Activated CD4-positive, alpha-beta T cell treated with anti-CD3 and anti-CD28 coated beads for 4 hours (primary cell): ENCODE measurements at places on chromosomes 1 and 21.

DNA sequence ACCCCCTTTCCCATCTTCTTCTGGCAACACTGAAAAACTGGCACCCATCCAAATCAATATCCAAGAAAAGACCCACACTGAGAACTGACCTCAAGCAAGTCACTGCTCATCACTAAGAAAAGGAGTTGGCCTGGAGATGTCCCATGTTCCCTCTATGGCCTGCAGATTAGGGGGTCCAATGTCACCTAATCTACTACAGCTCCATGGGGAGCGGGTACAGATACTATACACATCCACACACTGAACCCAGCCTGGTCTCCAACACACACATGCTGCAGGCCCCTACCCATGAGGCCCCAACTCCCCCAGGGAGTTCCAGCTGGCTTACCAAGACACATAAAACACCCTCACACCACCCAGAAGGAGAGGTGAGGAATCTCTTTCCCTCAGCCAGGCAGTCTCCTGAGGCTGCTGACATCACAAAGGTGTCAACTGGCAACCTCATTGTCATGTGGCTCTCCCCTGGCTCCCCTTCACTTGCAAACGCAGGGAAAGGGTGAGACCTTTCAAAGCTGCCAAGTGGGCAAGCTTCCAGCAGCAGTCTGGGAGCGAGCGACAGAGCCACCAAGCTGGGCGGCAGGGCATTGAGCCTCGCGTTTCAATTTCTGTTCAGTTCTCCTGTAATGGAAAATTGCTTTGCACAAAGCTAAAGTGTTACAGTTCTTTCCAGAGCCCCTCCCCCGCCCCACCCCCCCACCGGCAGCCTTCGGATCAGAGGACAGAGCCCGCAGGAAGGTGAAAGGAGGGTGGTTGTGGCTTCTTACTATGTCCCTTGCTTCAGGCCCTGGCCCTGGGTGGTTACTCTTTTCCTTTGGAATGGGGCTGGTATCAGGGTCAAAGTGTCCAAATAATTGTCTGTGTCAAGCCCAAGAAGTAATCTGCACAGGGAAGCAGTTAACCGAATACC lies at the start of gene LRRC52:
LRRC52 (plus strand) TSS at position 469 of the 907 bp plus-strand sequence; CDS start at position 766, 297 bp downstream.
- no peak for DNase-seq

- no peak for DNase-seq
Measured at GRCh38 chr1:185450917-185451316, 133.9 kb upstream of the IVNS1ABP start.

- no peak for DNase-seq
Measured at GRCh38 chr1:216140730-216141524, 282.3 kb downstream of the USH2A start.

- no peak for DNase-seq
Measured at GRCh38 chr21:25518491-25518911, 88.8 kb downstream of the MRPL39 start.

- DNase-seq, result no peak
Measured at GRCh38 chr21:21921410-21922232, 923.4 kb downstream of the NCAM2 start.

GRCh38 chr21:45507888-45508508 lies 34.2 kb downstream of the SLC19A1 start:
- no peak for DNase-seq

DNA sequence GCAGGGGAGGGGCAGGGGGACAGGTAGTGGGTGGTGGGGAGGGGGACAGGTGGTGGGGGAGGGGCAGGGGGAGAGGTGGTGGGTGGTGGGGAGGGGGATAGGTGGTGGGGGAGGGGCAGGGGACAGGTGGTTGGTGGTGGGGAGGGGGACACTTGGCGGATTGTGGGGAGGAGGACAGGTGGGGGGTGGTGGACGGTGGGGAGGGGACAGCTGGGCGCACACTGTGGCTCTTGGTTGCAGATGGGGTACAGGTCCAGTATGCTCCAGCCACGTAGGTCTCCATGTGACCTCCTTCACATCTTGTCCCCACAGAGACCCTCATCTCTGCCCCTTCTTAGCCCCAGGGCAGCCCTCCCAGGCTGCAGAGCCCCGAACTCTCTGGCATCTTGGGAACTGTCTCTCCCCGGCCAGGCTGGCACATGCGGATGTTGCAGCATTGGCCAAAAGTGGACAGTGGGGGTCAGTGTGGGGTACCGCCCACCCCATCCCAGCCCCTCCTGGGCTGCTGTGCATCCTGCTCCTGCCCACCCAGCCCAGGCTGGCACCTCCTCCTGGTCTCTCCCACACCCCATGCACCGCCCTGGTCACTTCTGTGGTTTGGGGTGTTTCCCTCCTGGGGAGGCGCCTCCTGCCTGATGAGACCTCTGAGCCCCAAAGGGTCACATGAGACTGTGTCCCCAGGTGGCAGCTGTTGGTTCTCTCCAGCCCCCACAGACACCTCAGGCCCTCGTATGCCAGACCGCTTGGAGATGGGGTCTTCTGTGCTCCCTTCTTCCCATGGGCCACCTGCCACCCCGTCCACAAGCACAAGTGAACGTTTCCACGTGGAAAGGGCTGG lies 7.6 kb upstream of the SLC19A1 start:
- DNase-seq, result no peak

DNA sequence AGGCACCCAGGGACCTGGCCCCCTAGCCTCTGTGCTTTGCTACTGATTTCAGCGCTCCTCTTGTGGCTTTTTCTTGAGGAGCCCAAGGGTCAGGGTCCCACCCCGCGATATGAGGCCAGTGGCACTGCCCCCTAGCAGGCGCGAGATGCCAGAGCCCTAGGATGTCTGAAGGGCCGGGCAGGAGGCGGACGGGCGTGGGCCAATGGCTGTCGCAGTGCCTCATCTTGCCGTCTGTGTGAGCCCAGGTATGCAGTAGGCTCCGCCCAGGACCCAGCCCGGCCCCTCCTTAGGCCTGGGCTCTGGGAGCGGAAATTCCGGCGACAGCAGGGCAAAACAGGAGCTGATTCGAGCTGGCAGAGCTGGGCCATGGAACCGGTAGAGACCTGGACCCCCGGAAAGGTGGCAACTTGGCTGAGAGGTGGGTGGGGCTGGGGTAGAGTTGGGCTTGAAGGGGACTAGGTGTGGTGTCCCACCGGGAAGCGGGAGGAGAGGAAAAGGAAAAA lies at the start of gene CNKSR1:
CNKSR1 (plus strand) TSS at position 310 of the 503 bp plus-strand sequence; CDS start at position 367, 57 bp downstream.
- DNase-seq, result no peak

DNA sequence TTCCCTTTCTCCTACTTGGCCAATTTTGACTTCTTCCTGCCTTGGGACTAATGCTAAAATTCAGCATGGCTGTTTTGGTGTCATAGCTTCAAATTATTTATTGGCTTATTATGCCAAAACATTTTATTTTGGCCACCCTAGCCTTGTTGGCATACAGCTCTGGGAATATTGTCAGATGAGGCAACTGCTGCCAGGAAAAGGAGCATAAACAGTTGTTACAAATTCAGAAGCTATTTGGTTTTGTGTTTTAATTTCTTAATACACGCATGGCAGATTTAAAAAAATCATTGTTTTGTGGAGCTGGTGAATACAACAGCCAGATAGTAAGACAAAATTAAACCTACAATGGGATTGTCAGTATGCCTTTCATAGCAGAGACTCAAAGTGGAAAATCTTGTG lies 66.8 kb upstream of the BCL10 start:
- DNase-seq, result no peak

DNA sequence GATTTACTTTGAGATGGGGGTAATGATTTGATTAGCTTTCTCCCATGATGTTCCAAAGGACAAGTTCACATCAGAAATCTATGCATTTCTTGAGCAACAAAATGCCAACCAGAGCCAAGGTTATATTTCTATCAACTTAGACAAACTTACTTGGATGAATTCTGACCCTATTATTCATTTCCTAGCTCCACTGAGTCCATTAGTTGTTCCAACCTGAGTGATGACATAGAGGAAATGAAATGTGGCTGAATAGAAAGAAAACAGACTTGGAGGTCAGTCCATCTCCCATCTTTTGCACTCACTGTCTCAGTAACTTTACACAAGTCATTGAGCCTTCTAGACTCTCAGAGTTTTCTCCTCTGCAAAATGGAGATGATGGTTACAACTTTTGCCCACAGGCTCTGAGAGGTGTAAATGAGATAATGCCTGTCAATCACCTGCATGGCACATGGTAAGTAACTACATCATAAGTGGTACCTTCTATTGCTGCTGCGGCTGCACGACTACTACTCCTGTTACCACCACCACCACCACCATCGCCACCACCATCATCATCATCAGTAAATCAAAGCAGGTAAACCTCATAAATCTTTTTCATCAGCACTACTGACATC lies 98.2 kb downstream of the PTPN14 start:
- DNase-seq, result no peak

DNA sequence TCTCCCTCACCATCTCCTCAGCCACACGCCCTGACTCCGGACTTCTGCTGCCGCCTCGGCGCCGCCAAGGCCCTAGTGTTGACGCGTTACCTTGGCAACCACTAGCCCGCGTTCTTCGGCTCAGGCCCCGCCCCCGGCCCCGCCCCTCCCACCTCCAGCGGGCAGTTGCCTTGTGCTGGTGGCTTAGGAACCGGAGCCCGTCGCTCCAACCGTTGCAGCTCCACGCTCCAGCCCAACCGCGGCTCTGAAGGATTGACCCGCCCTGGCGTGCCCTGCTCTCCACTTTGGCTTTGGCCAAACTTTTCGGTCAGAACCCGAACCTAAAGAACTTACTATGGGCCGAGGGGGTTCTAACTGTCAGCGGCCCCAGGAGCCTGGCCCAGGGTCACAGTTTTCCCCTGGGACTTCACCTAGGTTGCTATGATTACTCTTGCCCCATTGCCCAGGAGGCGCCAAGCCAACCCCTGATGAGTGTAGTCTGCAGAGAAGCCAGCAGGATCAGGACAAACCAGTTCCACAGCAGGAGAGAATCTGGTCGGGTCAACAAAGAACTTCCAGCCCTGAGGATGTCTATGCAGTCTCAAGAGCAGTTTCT lies at the start of gene CFAP45:
CFAP45 (minus strand) TSS at position 80 of the 595 bp plus-strand sequence; CDS start at position 13, 67 bp downstream.
- no peak for DNase-seq
